ENCODE measurements at places on chromosomes 5 and 9.

GRCh38 chr5:66342341-66342880 lies 198.3 kb downstream of the SREK1 start:
- DNase-seq, result no peak

GRCh38 chr5:64814073-64814472 lies 45.3 kb downstream of the CWC27 start:
- DNase-seq, result no peak

DNA sequence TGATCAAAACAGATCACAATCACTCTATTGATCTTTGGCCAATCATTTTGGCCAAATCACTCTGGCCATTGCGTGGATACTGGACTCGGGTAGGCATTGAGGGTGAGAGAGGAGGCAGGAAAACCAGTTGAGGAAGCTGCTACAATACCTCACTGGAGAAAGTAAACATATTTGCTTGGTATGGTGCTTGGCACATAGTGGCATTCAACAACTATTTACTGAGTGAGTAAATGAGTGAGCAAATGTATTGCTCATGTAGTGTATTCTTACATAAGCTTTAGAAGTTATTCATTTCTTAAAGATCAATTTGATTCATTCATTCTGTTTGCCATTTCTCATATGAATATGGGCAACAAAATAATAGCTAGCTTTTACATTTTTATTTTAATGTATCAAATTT lies 4.0 kb upstream of the DEPDC1B start:
- DNase-seq, result no peak

- DNase-seq, result peak; percentile 59
These were observed 58.2 kb upstream of the GGTA1 start for GRCh38 chr9:121557581-121558447.

DNA sequence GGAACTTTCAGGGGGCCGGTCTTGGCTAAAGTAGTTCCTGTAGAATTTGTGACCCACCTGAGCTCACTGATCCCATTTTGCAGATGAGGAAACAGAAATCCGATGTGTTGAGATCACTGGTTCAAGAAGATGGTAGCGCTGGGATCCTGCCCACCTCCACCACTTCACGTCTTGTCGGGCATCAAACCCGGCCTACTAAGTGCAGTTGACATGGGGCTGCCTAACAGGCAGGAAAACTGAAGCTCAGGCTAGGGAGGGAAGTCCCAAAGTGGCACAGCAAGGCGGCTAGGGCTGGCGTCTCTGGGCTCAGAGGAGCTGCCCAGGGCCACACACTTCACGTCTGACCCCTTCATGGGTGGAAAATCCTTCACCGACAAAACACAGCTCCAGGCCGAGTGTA lies 502 bp upstream of the ENG start:
- no peak for DNase-seq

DNA sequence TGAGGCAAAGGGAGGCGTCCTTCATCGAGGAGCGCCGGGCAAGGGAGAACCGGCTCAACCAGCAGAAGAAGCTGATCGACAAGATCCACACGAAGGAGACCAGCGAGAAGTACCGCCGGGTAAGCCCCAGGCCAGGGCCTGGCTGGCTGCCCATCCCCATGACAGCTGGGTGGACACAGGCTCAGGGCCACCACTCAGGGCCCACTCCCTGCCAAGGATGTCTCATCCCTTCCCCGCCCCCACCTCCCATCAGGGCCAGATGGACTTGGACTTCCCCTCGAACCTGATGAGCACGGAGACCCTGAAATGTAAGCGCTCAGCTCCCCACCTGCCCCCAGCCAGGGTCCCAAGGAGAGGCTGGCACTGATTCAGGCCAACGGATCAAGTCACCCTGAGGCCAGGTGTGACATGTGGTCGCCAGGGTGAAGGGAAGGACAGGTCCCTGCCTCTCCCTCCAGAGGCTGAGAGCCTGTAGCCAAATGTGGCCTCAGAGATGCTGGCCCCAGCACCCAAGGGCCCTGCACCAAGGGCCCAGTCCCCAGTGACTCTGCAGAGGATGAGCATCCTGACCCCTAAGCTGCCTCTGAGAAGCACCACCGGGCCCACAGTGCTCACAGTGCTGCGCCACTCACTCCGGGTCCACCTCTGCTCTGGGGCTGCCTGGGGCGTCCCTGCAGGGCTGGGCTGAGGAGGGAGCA lies 3.1 kb upstream of the RABL6 start:
- DNase-seq, result no peak

DNA sequence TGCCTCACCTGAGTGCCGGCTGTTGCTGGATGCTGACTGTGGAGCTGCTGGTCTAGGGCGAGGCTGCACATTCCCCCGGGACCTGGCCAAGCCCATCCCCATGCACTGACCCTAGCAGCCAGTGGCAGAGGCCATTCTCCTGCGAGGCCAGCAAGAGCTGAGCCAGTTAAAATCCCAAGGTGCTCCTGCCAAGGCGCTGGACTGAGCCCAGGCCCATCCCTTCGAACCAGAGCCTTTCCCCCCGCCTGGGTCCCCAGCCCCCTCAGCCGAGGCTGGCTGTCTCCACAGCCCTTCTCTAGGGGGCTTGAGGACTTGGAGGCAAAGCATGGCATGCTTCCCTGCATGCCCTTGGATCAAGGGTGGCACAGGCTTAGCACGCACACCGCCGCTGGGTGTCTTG lies 1.6 kb downstream of the ADAMTSL2 start:
- no peak for DNase-seq

- no peak for DNase-seq
These were observed 265.5 kb upstream of the CD180 start for GRCh38 chr5:67462147-67462546.

GRCh38 chr5:763397-763796 lies 21.1 kb downstream of the ZDHHC11B start:
- no peak for DNase-seq

DNA sequence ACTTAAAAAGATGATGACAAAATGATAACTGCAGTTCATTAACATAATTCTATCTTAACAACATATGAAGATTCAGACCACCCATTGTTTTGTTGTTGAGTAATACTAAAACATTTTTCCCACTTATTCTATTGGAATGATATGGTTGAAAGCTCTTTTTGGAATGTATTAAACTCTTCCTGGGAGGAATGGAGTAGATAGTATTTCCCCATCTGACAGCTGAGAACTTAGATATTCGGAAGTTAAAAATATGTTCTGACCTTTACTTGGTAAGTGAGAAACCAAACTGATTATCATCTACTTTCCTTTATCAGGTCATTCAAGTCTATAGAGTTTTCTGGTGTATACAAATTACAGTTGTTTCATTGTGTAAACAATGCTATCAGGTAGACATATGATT lies 452.9 kb downstream of the CSNK1G3 start:
- no peak for DNase-seq

DNA sequence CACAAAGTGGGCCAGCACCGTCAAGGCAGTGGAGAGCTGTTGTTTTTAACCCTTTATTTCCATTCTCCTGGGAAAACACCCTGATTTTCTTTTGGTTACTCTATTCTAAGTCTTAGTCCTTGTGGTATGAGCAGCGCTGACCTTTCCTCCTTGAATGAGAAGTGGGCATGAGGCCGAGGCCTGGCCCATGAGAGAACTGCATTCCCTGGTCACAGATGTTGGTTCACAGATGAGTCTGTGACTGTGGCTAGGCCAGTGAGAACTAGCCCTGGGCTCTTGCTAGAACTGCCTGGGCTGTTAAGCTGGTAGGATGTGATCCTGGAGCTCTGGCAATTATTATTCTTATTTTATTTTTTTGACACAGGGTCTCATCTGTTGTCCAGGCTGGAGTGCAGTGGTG lies 71.7 kb upstream of the KLF9 start:
- DNase-seq, result peak; percentile 29
